RCC 7860 (cell line): ENCODE measurements at places on chromosomes 16 and 17.
A peak's percentile ranks its signal among the peaks of the same experiment; 100 is the strongest.

- DNase-seq, result no peak
These were observed 63.9 kb downstream of the NXN start for GRCh38 chr17:915538-916201.

DNA sequence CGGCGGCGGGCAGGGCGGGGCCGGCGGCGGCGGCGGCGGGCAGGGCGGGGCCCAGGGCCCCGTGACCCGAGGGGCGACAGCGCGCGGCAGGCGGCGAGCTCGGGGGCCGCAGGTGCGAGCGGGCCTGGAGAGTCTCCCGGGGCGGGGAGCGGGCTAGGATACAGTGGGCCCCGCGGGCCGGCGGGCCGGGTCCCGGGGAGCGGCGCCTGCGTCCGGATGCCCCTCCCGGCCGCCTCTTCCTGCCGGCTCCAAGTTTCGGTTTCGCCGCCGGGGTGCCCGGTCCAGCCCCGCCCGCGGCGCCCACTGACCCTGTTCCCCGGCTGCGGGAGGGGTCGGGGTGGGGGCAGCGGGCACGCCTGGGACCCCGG lies at the start of gene RNF213:
Gene RNF213 (plus strand): TSS at position 62 of the 368 bp plus-strand sequence. CDS start 2,830 bp downstream, outside the sequence.
- DNase-seq, result peak; percentile 16

GRCh38 chr16:17354141-17354601 lies 116.6 kb downstream of the XYLT1 start:
- no peak for DNase-seq

- DNase-seq, result no peak
These were observed 15.0 kb upstream of the ADORA2B start for GRCh38 chr17:15929941-15930340.

DNA sequence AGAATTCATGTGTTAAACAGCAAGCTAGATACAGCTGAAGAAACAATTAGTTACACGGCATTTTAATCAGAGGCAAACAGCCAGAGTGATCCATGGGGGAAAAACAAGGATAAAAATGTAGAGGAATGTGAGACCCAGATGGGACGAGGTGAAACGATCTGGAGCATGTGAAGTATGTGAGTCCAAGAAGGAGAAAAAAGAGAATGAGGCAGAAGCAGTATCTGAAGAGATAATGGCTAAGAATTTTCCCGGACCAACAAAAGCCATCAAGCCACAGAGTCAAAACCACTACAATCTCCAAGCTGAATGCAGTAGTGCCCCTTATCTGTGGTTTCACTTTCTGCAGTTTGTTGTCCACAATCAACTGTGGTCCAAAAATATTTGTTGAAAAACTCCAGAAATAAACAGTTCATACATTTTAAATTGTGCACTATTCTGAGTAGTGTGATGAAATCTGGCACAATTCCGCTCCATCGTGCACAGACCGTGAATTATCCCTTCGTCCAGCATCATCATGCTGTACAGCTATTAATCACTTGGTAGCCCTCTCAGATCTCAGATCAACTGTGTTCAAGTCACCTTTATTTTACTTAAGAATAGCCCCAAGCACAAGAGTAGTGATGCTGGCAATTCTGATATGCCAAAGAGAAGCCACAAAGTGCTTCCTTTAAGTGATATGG lies 18.8 kb downstream of the MYH10 start:
- DNase-seq, result no peak

- no peak for DNase-seq
These were observed 32.1 kb upstream of the PRKCB start for GRCh38 chr16:23803591-23804123.

DNA sequence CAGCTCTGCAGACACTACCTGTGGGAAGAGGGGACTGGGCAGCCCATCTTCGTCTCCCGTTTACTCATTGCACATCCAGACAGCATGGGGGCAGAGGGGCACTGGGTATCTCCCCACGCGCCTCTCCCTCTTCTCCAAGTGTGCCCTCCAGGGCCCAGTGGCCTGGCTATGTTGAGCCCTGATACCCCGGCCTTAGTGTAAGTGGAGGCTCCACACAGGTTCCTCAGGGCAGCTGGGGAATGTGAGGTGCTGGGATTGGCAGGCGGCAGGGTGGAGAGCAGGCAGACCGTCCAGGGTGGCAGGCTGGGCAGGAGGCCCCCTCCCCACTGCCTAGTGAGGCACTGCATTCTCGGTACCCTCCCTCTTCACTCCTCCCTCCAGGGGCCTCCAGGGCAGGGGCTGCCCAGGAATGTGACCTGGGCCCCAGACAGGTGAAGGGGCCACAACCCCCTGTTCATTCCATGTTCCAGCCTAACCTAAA lies 13.2 kb upstream of the NAGLU start:
- DNase-seq, result no peak

- DNase-seq, result peak; percentile 18
These were observed 32.4 kb downstream of the XPO6 start for GRCh38 chr16:28179354-28179753.

- DNase-seq, result no peak
These were observed 180.5 kb downstream of the VPS53 start for GRCh38 chr17:534071-534691.

- DNase-seq, result no peak
These were observed 313.8 kb downstream of the C16orf95 start for GRCh38 chr16:87003414-87003755.

GRCh38 chr16:86753399-86753798 lies 175.1 kb downstream of the FOXL1 start:
- no peak for DNase-seq

DNA sequence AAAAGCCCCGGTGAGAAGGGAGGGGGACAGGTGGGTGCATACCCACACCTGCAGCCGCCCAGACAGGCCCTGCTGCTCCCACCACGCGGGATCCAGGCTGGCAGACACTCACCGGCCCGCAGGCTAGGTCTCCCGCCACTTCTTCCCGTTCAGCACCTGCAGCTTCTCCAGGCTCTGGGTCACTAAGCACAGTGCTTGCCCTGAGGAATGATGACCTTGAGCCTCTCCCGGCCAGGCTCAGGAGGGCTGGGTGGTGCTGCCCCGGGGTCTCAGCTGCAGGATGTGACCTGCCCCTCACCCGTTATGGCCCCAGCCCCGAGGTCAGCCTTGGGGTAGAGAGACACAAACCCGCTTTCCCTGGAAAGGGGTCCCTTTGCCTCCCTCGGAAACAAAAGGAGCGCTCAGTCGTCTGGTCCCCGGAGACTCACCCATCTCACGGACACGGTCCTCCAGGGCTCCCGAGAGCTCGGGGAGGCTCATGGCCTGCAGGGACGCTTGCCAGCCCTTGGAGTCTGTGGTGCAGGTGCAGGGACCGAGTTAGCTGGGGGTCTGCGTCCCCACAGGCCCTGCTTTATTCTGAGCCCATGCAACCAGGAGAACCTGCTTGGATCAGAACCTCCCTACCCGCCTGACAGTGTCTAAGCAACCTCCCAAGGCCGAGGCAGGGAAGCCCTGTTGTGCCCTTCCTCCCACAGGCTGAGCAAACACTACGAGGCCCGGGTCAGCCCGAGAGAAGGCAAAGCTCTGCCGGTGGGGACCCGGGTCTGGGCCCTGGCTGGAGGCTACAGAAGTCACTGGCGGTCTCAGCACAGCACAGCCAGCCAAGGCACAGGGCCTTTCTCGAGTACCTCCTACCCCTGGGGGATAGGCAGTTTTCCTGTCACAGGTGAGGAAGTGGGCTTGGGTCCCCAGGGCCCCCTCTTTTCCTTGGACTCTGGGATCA lies 3.8 kb downstream of the NUDT16L1 start:
- no peak for DNase-seq

GRCh38 chr17:77088455-77089123 lies 52.2 kb upstream of the SEC14L1 start:
- DNase-seq, result peak; percentile 96

DNA sequence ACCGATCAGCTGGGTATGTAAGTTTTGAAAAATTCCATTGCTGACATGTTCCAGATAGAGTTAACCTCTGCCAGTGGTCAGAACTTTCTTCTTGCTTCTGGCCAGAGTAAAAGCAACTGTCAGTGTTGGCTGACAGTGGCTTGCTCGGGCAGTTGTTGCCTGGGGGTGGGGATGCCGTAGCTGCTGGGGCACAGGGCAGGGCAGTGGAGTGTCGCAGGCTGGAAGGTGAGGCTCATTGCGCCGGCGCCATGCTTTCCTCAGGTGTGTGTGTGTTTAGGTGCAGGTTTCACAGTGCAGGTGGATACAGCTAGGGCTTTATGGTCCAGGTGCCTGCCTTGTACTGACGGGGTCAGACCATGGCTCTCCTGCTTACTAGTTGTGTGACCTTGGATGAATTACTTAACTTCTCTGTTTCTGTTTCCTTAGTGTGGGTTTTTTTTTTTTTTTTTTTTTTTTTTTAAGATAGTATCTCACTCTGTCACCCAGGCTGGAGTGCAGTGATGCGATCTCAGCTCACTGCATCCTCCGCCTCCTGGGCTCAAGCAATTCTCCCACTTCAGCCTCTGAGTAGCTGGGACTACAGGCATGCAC lies 156.4 kb downstream of the SNX29 start:
- DNase-seq, result no peak

- DNase-seq, result no peak
These were observed 518.6 kb upstream of the WSB1 start for GRCh38 chr17:26775219-26775822.

GRCh38 chr16:55643161-55643970 lies 12.4 kb upstream of the SLC6A2 start:
- no peak for DNase-seq

DNA sequence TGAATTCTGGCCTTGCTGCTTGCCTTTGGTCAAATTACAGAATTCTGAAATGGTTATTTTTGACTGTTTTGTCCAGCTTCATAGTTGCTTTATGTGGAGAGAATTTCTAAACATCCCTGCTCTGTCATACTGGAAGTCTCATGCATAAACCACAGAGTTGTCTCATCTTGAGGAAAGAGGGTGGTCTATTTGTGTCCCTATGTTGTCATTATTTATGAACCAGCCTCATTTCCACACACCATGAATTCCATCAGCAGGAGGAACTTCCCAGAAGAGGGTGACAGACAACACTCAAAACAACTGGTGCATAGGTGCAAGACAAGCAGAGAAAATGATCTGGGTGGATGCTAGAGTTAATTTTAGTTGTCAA lies 525.8 kb upstream of the GOT2 start:
- DNase-seq, result no peak

GRCh38 chr17:80319999-80320344 lies 59.3 kb downstream of the RNF213 start:
- DNase-seq, result no peak

GRCh38 chr17:7137171-7137943 lies 22.7 kb upstream of the ASGR2 start:
- DNase-seq, result no peak

- no peak for DNase-seq
These were observed 2.8 kb downstream of the ADGRG1 start for GRCh38 chr16:57630931-57631845.

GRCh38 chr17:1007310-1008007 lies 10.5 kb downstream of the TIMM22 start:
- no peak for DNase-seq

GRCh38 chr17:42674755-42675347 lies 1.9 kb downstream of the PLEKHH3 start:
- DNase-seq, result no peak

DNA sequence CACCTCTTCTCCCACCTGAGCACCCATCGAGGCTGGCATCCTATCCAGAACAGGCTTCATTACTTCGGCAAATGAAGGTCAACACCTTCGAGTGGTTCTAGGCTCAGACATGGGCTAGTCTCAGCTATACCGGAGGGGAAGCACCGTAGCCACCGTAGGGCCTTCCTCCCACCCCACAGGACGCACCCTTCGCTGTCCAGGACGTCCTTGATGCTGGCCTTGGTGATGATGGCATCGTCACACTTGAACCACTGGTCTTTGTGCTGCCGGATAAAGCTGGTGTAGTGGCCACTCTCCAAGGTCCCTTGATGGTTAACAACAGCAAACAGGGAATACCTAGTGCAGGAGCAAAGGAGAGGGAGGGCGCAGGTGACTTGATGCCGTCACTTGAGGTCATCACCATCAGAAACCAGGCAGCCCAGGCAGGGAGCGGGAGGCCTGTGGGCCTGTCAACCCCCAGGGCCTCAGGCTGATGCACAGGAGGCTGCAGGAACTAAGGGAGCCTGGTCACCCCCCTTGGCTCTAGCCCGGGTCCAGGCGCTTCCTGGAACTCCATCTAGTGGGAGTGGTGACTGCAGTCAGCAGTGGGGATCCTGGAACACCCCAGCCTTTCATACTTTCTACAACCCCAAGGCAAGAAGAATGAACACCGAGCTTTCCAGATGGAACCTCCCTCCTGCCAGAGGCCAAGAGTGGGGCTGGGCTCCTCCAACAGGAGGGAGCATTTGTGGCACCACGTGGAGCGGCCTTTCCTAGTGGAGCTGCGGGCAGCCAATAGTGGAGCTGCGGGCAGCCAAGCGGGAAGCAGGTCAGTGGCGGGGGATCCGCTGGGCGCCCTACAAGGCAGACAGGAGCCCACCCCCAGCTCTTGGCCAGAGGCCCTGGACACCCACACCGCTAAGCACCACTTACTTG lies 38.5 kb downstream of the USP22 start:
- DNase-seq, result no peak

GRCh38 chr17:876272-876671 lies 94.1 kb downstream of the MRM3 start:
- no peak for DNase-seq

GRCh38 chr17:9109933-9110332 lies 88.6 kb downstream of the NTN1 start:
- DNase-seq, result no peak

DNA sequence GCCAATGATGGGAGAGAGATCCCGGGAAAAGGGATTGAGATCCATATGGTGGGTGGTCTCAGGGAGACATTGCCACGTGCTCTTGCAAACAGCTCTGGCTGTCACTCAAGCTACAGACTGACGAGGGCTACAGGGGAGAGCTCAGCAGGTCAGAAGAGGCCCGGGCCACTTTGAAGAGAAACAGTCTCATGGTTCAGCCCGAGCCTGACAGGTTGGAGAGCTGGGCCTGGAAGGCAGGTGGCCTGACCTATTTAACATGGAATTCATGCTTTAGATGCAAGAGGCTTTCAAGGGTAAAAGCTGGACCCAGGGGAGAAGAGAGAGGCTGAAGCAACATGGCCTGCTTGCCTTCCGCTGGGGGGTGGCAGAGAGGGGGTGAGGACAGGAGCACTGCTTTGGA lies 81.0 kb upstream of the BRD7 start:
- DNase-seq, result no peak

GRCh38 chr17:41812381-41813151 lies at the start of gene FKBP10:
FKBP10 (plus strand) TSS chr17:41813004; CDS start chr17:41813035, 31 bp downstream.
- DNase-seq, result peak; percentile 57
